ENCODE measurements at places on chromosomes 7 and 10.

DNA sequence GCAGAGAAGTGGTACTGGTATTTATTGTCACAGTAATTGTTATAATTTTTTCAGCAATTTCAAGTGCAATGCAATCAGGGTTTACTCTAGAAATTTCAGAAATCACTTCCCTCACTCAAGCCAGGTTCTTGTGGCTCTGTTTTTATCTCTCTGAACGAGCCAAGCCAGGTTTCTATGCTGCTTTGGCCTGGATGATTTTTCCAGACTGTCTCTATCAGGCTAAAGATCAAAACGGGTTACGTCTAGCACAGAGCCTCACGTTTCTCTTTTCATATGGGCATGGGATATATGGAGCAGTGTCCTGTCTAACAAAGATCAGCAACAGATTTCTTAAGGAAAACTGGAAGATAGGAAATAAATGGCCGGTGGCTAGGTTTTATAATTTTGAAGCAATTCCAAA, 1105.3 kb downstream of the NRG3 start:
- DNase-seq: no peak

DNA sequence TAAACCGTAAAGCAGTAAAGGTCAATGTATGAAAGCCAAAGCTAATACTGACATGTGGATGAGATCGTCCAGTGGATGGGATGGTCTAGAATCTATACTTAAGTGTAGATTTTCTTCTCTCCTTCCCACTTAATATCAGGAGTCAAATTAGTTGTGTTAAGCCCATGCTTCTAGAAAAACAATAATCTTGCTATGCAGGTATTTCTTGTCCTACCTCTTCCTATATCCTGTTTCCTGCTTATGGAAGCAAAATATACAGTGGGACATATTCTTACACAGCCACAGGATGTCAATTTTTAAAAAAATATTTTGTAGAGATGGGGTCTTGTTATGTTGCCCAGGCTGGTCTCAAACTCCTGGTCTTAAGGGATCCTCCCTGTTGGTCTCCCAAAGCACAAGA, 27.5 kb downstream of the CPEB3 start:
- DNase-seq: no peak

DNA sequence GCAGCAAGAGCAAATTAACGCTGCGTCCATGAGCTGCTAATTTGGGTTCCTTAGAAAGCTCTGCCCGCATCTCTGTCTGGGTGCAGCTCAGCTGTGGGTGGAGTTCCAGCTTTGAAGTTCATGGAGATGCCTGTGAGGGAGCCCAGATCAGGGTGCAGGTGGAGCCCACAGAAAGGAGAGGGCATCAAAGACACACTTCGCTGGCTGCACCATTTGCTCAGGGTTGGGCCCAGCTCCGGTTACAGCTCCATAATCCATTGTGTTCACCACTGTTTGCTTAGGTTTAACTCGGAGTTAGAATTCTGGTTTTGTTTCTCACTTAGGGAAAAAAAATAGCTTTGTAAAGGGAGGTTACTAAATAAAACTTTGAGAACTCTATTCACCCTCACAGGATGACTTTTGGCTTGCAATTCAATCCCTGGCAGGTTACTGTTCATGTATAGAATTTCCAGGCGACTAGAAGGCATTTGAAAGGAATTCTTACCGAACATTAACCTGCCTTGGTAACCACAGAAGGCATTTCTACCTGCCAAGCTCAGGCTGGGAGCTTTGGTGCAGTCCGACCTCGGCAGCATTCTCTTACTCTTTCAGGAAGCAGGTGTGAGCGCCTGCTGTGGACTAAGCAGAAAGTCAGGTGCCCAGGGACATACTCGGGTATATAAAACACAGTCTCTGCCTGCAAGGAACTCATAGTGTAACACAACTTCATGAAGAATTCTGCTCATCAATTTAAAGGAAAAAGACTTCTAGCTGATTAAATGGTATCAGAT, 179.5 kb upstream of the RNF32 start:
- no peak for DNase-seq

DNA sequence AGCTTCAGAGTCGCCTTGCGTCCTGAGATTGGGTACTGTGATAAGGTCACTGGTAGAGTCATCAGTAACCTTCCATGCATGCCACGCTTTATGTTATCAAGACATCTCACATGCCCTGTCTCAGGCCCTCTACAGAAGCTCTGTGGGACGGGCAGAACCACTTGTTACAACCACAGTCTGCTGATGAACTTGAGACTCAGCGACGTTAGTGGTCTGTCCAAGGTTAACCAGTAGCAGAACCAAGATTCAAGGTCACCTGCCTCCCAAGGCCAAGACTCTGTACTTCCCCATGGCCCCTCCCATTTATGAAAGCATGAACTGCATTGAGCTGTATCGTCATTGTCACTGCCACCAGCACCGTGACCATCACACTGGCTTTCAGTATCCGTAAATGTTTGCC, 15.0 kb downstream of the IQCE start:
- DNase-seq: no peak

GRCh38 chr10:86782701-86783418, 26.4 kb downstream of the BMPR1A start:
- no peak for DNase-seq

Measured in right forelimb (tissue), 1 donor.